ENCODE measurements at places on chromosomes 2 and 18.

GRCh38 chr18:73355121-73355520 lies 487.3 kb upstream of the NETO1 start:
- DNase-seq = no peak

- no peak for DNase-seq
Observed at GRCh38 chr2:42545023-42545721, 23.3 kb upstream of the MTA3 start.

DNA sequence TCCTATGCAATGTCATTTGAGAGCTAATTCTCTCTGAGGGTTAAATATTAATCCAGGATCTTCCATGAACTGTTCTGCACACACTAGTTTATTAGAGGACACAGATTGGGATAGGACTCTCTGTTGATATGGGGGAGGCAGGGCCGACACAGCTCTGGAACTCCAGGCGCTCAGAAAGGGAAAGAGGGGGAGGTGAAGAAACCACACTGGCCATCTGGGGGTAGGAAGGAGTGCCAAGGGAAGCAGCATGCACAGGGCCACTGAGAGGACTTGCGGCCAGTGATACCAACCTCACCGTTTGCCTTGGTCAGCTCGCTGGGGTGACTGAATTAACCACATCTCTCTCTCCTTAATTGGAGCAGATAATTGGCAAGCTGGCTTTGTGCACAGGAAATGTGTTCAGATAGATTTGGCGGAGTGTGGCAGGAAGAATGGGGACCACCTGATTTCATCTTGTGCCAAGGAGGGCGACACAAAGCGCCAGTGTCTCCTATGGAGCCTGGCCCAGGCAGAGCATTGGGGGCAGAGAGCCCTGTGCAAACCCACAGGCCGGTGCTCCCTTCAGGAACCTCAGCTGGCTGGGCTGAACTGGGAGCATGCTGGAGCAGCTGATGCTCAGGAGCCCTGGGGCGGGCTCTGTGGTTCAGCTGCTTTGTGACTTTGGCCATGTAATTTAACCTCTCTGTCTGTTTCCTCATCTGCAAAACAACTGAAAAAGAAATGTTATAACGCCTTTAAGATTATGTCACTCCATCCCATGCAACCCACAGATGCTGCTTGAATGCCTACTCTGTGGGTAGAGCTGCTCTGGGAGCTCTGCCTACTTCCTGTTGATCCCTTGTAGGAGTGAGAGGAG lies 114.7 kb upstream of the STON1 start:
- no peak for DNase-seq

DNA sequence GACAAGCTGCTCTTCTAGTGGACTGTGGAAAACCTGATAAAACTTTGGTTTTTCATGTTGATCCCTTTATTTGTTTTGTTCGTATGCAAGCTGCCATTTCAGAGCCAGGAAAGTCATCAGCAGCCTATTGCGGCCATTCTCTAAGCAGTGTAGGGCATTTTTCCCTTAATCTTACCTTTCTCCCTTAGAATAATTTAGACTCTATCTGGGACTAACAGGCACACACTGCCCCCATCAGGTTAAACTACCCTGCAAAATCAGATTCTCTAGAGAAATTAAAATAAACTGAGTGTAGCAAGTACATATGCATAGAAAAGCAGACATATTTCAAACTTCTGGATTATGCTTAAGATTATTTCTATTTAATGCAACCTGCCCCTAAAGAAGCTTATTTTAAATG lies 347.5 kb downstream of the METTL4 start:
- peak; percentile 4 for DNase-seq

DNA sequence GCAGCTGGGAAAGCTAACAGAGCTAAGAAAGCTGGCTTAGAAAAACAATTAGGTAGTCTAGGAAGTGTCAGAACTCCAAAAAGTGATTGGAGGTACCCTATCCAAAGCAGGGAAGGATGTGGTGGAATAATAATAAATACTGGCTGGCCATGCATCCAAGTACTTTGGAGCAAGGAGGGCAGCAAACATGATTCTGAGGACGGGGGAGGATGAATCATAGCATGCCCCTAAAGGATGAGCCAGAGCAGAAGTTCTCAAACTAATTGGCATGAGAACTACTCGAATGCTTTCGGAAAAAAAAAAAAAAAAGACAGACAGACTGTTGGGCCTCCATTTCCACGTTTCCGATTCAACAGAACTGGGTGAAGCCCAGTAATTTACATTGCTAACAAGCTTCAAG lies 2.4 kb downstream of the CWC22 start:
- no peak for DNase-seq

DNA sequence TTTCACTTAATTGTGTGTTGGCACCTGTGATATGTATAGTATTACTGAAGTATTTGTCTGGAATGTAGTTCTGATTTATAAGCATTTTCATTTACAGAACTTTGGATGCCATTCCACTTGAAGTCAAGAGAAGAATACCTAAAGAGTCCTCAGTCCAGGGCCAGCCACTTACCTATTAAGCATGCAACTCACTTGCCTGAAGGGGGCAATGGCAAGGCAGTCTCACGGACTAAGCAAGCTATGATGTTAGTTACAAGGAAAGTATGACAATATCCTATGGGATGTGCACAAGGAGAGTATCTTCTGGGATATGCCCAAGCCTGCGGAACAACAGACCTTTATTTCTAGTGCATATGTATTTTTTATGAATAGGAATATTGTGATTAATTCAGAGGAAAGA lies 369.4 kb upstream of the GCFC2 start:
- no peak for DNase-seq

- no peak for DNase-seq
Observed at GRCh38 chr2:229445019-229445418, 173.9 kb upstream of the PID1 start.

GRCh38 chr2:72494392-72494791 lies 331.4 kb downstream of the EXOC6B start:
- no peak for DNase-seq

GRCh38 chr2:145644820-145645302 lies 1124.9 kb upstream of the ZEB2 start:
- peak; percentile 3 for DNase-seq

DNA sequence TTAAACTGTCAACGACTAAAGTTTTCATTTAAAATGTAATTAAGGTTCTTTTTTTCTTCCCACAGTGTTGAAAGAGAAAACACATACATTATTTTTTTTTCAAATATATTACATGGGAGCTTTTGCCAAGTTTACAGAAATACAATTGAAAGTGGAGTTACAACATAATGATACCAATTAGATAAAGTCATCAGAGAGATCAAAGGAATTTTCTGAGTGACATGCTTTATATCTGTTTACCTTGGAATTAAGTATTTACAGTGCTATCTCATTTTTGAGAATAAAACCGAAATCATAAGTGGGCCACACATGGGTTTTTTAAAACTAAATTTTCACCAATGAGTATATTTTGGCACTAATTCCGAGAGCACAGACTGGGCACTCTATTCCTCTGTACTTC lies 165.2 kb downstream of the RAPGEF4 start:
- DNase-seq = no peak

DNA sequence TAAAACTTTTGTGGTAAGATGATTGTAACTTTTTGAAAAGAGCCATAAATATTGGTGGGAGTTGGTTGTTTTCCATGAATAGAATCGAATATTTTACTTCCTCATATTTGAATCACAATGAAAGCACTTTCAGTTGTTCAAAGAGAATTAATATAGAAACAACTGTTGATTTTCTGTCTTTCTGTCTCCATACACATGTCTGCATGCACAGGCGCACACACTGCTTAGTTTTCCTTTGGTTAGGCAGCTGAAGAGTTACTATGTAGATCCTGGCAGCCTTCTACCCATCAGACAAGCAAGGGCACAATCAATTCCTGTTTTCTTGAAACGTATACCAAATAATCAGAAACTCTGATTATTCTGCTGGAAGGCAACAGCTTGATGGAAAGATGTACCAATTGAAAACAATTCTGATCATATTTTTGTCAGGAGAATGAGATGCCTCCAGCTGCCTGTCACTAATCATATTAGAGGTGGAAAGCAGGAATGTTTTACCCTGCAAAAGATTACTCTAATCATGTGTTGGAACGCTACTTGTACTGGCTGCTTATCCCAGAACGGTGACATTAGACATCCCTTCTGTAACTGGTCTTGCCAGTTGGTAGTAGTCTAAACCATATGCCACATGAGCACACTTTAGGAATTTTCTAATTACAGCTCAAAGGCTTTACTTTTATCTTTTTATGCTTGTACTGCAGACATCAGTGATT lies 24.0 kb downstream of the SPATS2L start:
- no peak for DNase-seq

DNA sequence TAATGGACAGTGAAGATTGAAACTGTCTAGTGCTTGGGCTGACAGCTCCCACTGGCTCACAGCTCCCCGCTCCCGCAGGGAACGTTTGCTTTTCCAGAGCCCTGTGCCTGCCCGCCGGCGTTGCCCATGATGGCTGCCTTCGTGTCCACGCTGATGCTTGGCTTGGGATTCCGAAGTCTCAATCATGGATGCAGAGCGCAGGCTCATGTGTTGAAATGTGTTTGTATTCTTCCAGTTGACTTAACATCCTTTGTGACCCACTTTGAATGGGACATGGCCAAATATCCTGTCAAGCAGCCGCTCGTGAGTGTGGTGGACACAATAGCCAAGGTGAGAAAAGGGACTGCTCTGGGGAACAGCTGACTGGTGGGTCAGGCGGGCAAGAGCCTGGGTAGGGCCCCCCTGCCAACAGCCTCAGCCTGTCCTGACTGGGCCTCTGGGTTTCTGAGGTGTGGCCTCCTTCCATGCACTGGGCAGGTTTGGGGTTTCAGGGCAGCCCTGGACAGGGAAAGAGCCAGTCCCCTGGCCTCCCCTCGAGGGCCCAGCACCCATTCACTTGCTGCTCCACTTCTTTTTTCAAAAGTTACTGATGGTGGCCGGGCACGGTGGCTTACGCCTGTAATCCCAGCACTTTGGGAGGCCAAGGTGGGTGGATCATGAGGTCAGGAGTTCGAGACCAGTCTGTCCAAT lies 42.8 kb downstream of the ATP6V1C2 start:
- no peak for DNase-seq

GRCh38 chr2:195945056-195945455 lies 123.6 kb downstream of the DNAH7 start:
- no peak for DNase-seq

DNA sequence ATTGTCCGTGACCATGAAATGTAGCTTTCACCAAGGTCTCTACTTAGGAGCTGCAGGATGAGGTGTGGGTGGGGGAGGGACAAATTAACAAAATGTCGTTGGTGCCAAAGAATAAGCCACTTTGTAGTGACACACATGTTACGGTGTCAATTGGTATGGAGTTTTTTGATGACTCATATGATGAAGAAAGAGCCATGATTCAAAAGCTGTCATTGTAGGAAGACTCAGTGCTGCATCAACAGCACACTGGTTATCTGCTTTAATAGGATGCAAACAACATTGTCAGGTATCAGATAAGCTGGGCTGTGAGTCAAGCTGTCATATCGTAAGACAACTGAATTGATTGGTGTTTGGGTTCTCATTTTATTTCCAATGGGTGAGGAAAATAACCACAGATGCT lies 36.6 kb upstream of the BOD1L2 start:
- peak; percentile 1 for DNase-seq

DNA sequence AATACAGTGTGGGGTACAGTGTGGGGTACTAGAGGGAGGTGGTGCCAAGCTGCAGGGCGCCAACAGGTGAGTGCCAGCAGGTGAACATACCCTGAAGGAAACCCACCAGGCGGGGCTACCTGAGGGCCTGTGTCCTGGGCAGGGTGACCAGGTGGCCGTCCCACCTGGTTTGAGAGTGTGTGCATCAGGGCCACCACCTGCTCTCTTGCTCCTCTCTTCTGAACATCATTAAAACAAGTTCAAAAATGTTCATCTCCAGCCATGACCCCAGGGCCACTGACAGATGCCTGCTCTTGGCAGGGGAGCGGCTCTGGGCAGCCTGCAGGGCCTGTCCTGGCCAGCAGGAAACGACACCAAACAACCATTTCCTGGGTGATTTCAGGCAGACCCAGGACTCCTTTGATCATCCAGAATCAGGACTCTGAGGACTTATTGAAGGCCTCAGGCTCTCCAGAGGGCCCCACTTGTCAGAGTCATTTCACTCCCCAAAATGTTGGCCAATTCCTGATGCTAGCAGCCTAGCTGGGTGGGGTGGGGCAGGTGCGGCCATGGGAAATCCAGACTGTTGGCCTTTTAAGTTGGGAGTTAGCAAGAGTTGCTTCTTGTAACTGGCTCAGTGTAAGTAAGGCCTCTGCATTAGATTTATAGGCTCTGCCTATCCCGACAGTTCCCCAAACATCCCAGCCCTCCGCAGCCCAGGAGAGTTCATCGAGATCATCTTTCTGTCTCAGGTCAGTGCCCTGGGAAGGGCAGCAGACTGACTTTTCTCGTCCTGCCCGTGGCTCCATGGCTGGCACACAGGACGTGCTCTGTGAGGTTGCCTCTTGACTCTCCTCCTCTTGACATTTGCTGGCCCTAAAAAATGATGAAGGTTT lies 111.5 kb upstream of the ZNF236 start:
- no peak for DNase-seq

Measured in activated CD4-positive, alpha-beta T cell treated with anti-CD3 and anti-CD28 coated beads, Interleukin-2, Interleukin-6, amounts not matched to agents 100 ng/mL and 50 ng/mL, durations not matched to agents 16 hours and 8 hours (primary cell).